ENCODE measurements at places on chromosomes 3 and 15.

DNA sequence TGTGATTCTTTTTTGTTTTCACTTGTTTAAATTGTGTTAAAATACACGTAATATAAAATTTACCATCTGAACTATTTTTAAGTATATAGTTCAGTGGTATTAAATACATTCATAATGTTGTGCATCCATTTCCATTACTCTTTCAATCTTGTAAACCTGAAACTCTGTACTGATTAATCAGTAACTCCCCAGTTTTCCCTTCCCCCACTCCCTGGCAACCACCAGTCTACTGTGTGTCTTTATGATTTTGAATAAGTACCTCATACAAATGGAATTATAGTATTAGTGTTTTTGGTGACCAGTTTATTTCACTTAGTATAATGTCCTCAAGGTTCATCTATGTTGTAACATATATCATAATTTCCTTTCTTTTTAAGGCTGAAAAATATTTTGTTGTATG lies 59.3 kb downstream of the GLCE start:
- no peak for DNase-seq

DNA sequence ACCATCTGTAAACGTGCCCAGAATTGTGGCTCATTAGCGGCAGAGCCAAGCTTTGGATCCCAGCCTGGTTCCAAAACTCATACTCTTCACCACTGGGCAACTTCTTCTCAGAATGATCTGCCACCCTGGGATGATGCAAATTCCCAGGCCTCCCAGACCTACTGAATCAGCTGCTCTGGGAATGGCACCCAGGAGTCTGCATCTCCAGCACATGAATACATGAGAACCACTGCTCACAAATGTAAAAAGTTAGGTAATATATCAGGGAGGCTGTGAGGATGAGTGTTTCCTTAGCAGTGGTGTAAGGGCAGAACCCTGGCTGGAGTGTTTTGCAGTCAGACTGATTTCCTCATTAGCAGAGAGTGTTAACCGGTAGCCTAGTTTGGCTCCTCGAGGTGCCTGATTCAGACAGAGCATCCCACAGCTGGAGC lies 94.2 kb downstream of the LIPC start:
- DNase-seq: no peak

- no peak for DNase-seq
Measured at GRCh38 chr3:185225523-185225922, 28.3 kb downstream of the EHHADH start.

DNA sequence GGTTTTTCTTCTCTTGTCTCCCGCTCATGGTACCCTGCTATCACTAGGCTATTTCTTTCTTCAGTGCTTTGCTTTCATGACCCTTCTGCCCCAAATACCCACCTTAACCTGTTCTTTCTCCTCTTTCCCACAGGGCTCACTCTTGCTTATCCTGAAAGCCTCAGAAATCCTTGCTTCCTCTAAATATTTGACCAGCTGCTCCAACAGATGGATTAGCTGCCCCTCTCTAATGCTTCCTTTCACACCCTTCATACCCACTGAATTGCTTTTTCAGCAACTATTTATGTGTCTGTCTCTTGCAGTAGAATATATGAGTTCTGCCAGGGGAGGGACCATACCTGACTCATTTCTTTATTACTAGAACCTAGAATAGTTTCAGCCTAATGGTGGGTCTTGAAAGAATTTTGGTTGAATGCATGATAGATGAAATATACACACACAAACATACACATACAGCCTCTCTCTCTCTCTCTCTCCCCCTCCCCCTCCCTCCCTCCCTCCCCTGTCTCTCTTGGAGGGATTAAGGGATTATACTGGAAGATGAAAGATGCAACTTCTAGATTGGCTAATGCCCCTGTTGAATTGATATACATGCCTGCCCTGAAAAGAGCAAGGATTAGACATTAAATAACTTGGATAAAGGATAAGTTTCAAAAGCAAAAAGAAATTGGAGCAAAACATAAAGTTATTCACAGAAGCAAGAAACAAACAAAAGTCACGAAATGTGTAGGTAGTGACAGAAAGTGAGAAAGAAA lies 95.0 kb upstream of the GADL1 start:
- DNase-seq: no peak

GRCh38 chr3:10594915-10595314 lies 89.5 kb upstream of the ATP2B2 start:
- no peak for DNase-seq

- peak; percentile 28 for DNase-seq
Measured at GRCh38 chr15:67359431-67360079, 105.0 kb downstream of the IQCH start.

- DNase-seq: no peak
Measured at GRCh38 chr3:94004301-94004910, 24.0 kb downstream of the STX19 start.

DNA sequence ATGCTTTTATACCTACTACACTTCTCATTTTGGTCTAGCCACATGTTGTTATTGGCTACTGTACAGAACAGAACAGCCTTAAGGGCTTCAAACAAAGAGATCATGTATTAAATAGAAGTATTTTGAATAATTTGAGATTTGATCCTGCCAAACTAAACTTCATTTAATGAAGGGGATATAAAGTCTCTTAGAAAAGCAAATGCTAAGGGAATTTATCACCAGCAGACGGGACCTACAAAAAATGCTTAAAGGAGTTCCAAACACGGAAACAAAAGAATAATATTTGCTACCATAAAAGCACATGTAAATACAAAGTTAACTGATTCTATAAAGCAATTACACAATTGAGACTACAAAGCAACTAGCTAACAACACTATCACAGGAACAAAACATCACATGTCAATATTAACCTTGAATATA lies 23.6 kb upstream of the FMN1 start:
- DNase-seq: no peak

All from NCI-H1417 treated with DMSO at 0.1 percent for 48 hours (cell line).